ENCODE measurements at places on chromosomes 6 and 20.

DNA sequence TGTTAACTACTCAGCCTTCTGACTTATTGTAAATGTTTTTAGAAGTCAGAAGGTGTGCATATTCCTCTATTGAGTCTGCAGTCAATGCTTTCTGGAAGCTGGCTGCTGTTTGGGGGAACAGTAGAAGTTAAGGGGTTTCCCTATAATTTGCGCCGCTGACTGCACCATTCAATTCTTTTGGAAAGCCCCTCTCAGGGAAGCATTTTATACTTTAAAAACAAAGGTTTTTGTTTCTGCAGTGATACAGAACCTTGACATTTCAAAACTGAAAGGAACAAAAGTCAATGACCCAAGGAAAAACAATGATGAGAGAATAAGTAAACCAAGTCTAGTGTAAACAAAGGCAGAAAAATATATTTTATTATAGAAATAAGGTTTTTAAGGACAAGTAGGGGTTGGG lies 120.8 kb upstream of the TNFAIP3 start:
- no peak for DNase-seq

DNA sequence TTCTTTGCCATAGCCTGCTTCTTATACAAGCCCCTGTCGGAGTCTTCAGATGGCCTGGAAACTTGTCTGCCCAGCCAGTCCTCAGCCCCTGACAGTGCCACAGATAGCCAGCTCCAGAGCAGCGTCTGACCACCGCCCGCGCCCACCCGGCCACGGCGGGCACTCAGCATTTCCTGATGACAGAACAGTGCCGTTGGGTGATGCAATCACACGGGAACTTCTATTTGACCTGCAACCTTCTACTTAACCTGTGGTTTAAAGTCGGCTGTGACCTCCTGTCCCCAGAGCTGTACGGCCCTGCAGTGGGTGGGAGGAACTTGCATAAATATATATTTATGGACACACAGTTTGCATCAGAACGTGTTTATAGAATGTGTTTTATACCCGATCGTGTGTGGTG lies 29.5 kb downstream of the SLCO4A1 start:
- DNase-seq, result no peak

- no peak for DNase-seq
These were observed 745 bp upstream of the AGPAT1 start for GRCh38 chr6:32176476-32177182.

GRCh38 chr20:50085481-50086365 lies 27.2 kb downstream of the UBE2V1 start:
- DNase-seq, result peak; percentile 63

- no peak for DNase-seq
These were observed 12.2 kb downstream of the TGIF2 start for GRCh38 chr20:36585410-36586125.

- DNase-seq, result no peak
These were observed 2.7 kb downstream of the PAX1 start for GRCh38 chr20:21707999-21708737.

DNA sequence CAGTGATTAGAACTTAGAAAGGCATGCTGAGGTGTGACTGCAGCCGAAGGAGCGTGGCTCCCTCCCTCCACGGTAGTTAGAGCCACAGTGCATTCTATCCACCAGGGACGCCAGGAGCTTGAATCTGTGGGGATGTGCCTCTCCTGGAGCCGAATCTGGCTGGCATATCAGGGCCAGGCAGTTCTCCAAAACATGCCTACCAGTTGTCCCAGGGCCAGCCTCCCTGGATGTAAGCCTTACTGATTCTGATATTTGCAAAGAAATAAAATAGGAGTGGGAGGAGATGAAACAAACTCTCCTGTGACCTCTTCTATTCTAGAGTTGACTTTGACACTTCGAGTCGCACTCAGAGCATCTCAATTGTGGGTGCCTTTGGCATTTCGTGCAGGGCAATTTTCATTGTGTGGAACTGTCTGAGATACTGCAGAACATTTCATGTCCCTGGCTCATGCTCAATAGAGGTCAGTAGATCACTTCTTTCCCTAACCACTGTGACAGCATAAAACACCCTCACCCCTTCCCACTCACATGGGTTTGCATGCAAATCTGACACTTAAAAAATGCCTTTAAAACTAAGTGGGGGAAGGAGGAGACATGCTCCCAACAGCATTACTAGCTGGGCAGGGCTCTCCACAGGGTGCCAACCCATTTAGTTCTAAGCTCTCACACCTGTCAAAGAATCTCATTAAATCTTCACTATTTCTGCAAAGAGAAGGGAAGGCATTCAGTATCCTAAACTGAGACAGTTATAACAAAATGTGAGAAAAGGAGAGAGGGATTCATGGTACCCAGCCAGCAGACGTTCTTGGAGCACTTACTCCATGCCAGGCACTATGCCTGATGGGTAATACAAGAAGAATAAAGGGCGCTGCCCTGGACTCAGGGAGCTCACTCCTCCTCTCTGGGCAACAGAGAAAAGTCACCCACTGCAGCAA lies 378.9 kb downstream of the PREX1 start:
- no peak for DNase-seq

- no peak for DNase-seq
These were observed 75.1 kb downstream of the ADGRG6 start for GRCh38 chr6:142376800-142377496.

GRCh38 chr6:2982426-2983117 lies 11.2 kb upstream of the SERPINB6 start:
- no peak for DNase-seq
